ENCODE measurements at places on chromosomes 16 and 17.

- no peak for DNase-seq
Observed at GRCh38 chr17:27609611-27610303, 21.2 kb upstream of the LGALS9 start.

- no peak for DNase-seq
Observed at GRCh38 chr16:88702371-88703210, 3.6 kb downstream of the RNF166 start.

DNA sequence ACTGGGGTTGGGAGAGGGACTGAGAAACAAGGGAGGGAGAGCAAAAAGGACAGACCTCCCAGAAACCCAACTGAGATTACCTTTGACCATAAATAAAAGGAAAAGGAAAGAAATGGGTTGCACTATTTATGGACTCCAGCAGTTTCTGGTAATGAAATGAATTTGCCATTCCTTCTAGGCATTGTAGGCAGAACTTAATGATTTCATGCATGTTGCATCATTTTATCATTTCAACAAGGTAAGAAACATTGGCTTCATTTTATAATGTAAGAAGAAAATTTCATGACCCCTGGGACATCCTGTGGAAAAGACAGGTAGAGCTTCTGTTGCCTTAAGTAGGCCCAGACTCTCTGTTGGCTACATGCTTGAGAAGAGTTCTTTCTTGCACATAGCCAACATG is 8.2 kb upstream of the CDYL2 start:
- no peak for DNase-seq

GRCh38 chr16:30530163-30531037 is 4.0 kb upstream of the ZNF768 start:
- no peak for DNase-seq

- no peak for DNase-seq
Observed at GRCh38 chr16:22849517-22849916, 35.6 kb downstream of the HS3ST2 start.

DNA sequence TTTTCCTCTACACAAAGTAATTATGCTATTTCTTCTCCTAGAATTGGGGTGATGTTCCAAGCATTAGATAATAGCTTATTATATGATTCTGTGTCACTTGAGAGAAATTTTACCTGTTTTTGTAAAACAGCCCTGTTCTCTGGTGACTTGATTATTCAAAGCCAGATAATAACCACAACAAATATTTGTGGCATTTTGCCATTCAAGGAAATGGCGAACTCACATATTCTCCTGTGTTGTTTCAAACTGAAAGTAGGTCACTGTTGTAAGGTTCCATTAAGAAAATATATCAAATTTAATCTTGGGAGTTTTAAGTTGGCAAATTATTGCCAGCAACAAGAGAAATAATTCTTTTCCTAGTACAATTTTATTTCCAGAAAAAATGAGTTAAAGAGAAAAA is 124.8 kb downstream of the STXBP4 start:
- DNase-seq, result no peak

DNA sequence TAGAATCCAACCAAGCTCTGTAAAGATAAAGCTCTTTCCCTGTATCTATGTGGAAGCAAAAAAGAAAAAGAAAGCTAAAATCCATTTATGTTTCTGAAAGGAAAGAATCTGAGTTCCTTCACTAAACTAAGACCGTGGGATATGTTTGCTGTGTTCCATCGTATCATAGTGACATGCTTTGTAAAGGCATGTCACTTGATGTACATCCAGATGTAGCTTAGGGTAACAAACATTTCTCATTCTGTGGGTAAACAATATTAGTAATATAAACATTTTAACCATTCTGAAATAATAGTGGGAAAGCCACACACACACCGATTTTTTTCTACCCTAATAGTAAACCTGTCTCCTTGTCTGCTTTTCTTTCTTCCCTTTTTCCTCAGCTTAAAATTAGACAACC is 78.1 kb downstream of the TUBD1 start:
- DNase-seq, result no peak

DNA sequence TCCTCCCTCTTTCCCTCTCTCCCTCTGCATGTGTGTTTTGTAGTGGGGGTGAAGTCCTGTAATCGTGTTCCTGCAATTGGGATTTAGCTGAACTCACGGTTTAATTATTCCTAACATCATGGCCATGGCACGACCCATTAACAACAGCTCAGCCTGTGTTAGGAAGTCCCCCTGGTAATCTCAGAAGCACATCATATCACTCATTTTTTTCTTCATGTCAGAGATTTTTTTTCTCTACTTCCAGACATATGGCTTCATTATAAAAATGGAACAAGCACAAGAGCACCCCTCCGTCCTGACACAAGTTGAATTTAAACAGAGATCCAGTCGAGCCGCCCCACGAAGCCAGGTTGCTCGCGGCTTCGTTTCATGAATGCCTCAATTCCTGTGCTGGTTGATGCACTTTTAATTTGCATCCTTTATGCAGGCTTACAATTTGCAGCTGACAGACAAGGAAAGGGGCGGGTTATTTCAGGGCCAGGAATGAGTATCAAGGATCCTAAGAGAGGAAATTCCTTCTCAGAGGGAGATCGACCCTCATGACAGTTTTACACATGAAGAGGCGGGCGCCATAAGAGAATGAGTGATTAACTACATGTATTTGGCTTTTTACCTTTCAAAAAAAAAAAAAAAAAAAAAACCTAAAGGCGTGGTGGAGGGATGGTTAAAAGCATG is 192.9 kb downstream of the MAF start:
- no peak for DNase-seq

GRCh38 chr16:78619811-78620210 is 520.4 kb downstream of the WWOX start:
- DNase-seq, result no peak

DNA sequence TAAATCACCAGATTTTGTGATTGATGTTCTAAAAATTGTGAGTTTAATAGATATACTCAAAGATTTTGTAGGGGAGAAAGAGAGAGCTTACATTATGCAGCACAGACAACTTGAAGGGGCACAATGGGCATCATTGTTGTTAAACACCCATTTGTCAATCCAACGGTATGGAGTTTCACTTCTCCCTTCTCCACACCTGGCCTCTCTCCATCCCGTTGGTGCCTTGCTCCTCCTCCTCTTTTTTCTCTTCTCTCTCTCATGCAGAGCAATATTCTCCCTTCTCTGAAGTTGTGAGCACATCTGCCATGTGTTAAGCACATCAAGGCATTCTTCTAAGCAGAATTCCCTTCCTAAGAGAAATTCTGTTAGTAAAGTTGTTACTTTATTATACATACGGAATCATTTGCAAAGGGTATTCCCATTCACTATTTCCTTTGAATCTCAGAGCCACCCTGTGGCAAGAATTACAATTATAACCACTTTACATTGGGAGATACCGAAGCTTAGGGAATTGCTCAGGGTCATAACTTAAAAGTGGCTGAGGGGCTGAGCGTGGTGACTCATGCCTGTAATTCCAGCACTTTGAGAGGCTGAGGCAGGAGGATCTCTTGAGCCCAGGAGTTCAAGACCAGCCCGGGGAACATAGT is 40.5 kb upstream of the SKAP1 start:
- no peak for DNase-seq

DNA sequence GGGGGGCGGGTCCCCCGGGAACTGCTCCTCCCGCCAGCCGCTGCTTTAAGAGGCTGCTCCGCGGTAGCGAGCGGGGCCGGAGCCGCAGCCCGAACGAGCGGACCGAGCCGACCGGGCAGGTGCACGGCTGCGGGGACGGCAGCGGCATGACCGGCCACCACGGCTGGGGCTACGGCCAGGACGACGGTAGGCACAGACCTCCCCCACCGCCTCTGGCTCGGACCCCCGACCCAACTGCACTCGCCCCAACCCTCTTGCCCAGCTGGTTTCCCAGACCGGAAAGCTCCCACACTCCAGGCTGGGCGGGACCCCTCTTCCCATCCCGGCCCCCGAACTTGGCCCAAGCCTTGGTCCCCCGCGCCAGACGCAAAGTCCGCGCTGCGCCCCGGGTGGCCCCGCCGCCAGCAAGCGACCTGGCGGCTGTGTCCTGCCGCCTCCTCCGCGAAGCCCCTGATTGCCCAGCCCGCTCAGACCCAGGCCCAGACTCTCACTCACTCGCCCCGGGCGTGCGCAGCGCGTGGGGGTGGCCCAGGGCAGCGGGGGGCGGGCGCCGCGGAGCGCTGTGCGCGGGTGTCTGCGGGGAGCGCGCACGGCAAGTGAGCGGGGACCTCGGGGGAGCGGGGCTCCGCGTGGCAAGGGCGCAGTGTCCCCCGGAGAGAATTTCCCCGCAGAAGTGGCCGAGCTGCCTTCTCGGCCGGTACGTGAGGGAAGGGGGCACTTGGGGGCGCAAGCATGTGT is at the start of gene CA7:
Gene CA7 (plus strand): TSS at position 73 of the 738 bp plus-strand sequence. CDS start 74 bp downstream, at position 147.
- no peak for DNase-seq

DNA sequence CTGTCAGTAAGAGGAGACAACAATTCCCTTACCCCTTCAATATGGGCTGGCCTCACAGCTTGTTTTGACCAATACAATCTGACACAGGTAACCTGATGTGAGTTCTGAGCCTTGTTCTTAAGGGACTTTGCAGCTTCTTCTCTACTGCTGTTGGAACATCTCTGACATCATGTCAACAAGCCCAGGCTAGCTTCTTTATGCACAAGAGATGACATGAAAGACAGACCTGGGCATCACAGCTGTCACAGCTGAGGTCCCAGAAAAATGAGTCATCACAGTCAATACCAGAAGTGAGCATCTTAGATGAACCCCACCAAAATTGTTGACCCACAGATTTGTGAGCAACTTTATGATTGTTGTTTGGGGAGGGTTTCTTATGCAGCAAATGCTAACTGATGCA is 431.7 kb upstream of the PSMD7 start:
- no peak for DNase-seq

DNA sequence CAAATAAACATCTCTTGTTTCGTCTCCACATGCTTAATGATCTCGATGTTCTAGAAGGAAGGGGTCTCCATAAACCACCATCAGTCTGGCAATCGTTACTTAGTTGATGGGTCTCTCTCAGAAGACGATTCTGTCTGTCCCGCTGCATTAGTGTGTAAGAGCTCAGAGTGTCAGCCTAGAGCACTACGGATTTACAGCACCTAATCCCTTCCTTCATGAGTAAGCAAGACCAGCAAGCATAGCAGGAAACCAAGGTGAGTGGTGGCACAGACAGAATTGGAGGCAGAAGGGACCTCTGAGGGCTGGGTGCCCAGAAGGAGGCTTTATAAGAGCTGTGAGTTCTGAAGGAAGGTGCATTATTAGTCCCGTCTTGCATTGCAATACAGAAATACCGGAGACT is 440.1 kb downstream of the RBFOX1 start:
- no peak for DNase-seq

DNA sequence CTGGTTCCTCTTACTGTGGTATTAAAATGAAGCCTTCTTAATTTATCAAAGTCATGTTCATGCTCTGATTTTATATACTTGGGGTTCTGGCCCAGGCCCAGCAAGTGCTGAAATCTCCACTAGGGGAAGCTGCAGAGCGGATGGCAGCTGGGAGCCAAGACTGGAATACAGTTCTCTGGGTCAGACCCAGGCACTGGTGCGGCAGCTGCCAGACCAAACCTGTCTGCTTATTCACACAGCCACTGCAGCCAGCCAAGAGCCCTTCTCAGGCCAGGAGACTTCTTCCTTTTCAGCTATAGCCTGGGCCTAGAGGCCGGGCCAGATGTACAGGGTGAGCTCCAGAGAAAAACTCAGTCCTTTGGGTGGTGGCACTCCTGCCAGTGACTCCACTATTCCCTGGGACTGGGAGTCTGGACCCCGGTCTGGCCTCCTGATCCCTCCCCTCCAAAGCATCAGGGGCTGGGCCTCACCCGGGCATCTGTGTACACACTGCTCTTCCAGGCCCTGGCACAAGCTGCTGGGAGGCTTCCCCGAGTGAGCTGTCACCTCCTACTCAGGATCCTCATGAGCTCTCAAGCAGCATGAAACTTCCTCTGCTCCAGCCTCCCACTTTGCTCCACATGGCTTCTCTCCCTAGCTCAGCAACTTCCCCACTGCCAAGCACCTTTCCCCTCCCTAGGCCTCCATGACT is 24.4 kb downstream of the ATP6V0D1 start:
- no peak for DNase-seq

- DNase-seq, result no peak
Observed at GRCh38 chr16:19522760-19523159, 862 bp upstream of the GDE1 start.

DNA sequence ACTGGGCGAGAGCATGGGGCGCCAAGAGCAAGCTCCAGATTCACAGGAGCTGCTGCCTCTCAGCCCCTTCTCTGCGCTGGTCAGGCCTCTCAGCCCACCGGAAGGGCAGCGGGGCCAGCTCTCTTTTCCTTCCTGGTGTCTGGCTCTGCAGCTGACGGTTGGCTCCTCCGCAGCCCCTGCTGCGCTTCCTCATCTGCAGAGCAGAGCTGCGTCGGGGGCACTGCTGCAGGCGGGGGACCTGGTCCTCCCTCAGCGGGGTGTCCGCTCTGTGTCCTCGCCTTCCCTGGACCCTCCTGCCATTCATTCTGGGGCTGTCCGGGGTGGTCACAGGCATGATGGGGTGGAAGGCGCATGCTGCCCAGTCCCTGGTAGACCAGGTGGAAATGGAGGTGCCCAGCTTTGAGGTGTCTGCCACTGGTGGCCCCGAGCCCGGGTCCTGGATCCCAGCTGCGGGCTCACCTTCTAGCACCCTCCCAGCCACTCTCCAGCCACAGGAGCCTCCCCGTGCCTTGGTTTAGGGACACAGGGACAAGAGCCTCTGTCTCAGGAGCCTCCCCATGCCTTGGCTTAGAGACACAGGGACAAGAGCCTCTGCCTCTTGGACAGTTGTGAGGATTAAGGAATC is 84.8 kb downstream of the IRF8 start:
- DNase-seq, result no peak

DNA sequence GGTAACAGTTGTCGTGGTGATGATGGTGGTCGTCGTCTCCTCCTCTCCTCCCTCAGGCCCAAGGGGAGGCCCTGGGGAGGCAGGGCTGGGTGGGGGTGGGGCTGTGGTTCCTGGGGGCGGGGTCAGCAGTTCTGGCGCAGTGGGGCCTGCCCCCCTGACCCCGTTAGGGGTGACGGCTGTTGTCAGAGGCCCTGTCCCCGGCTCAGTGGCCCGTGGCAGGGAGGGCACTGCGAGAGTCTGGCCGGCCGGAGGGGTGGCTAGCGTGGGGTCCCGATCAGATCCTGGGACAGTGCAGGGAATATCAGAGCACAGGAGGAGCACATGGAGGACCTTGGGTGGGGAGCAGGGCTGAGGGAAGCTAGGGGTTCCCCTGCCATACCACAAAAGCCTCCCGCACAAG is 2.5 kb downstream of the SEZ6L2 start:
- DNase-seq, result no peak

- DNase-seq, result peak; percentile 82
Observed at GRCh38 chr16:1351582-1352362, at the start of the genes GNPTG and TSR3. TSS of gene GNPTG (plus strand) at chr16:1351931. CDS start at chr16:1351966, 35 bp downstream. TSS of gene TSR3 (minus strand) at chr16:1351878. CDS start at chr16:1351804, 74 bp downstream.

DNA sequence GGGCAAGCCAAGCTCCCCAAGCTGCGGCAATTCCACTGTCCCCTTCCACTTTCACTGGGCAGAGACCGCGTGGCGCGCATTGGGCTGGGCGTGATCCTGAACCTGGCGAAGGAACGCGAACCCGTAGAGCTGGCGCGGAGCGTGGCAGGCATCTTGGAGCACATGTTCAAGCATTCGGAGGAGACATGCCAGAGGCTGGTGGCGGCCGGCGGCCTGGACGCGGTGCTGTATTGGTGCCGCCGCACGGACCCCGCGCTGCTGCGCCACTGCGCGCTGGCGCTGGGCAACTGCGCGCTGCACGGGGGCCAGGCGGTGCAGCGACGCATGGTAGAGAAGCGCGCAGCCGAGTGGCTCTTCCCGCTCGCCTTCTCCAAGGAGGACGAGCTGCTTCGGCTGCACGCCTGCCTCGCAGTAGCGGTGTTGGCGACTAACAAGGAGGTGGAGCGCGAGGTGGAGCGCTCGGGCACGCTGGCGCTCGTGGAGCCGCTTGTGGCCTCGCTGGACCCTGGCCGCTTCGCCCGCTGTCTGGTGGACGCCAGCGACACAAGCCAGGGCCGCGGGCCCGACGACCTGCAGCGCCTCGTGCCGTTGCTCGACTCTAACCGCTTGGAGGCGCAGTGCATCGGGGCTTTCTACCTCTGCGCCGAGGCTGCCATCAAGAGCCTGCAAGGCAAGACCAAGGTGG is 9.8 kb downstream of the SARM1 start:
- DNase-seq, result no peak
